ENCODE measurements at places on chromosomes 3 and 15. TPM values are rescaled to one million over a fixed set of nuclear protein-coding genes. Genes with fewer than 3 reads are reported as not detected.

The SCN10A gene
- not detected for total RNA-seq

The CCRL2 gene
- 91.9 TPM for total RNA-seq

The PTH1R gene
- total RNA-seq, result not detected

The CLRN1 gene
- not detected for total RNA-seq

The FGF7 gene
- 0.10 TPM for total RNA-seq

The PLA1A gene
- total RNA-seq, result 2.7 TPM

The VGLL3 gene
- total RNA-seq, result under 0.01 TPM

The LMLN gene
- 3.4 TPM for total RNA-seq

The SERINC4 gene
- total RNA-seq, result not detected

The NR2E3 gene
- not detected for total RNA-seq

The MUSTN1 gene
- total RNA-seq, result 2.1 TPM

The PLA2G4F gene
- not detected for total RNA-seq

The FBXW12 gene
- total RNA-seq, result not detected

The HRG gene
- total RNA-seq, result not detected

The FAM240A gene
- not detected for total RNA-seq

The TRAIP gene
- 3.3 TPM for total RNA-seq

The CP gene
- 0.21 TPM for total RNA-seq

The TM4SF1 gene
- total RNA-seq, result 0.84 TPM

The MRPL46 gene
- 8.7 TPM for total RNA-seq

The ITPR1 gene
- 116 TPM for total RNA-seq

The GP5 gene
- 3.8 TPM for total RNA-seq

The SLC30A4 gene
- 3.4 TPM for total RNA-seq

The PFKFB4 gene
- total RNA-seq, result 11.3 TPM

The PAQR5 gene
- under 0.01 TPM for total RNA-seq

The DISP2 gene
- total RNA-seq, result under 0.01 TPM

The TRIM71 gene
- 0.10 TPM for total RNA-seq

The GOLGA6L7 gene
- total RNA-seq, result not detected

The TXNRD3 gene
- 1.4 TPM for total RNA-seq

The ECT2 gene
- 4.1 TPM for total RNA-seq

The WDR72 gene
- total RNA-seq, result under 0.01 TPM

The SOX14 gene
- not detected for total RNA-seq

The LMAN1L gene
- total RNA-seq, result 0.21 TPM

The ADAMTS9 gene
- total RNA-seq, result not detected

The TLE3 gene
- total RNA-seq, result 196 TPM

The PARL gene
- total RNA-seq, result 41.1 TPM

The PLSCR5 gene
- not detected for total RNA-seq

The FETUB gene
- not detected for total RNA-seq

All from mononuclear cell (primary cell).